ENCODE measurements at places on chromosomes 3 and 15.

DNA sequence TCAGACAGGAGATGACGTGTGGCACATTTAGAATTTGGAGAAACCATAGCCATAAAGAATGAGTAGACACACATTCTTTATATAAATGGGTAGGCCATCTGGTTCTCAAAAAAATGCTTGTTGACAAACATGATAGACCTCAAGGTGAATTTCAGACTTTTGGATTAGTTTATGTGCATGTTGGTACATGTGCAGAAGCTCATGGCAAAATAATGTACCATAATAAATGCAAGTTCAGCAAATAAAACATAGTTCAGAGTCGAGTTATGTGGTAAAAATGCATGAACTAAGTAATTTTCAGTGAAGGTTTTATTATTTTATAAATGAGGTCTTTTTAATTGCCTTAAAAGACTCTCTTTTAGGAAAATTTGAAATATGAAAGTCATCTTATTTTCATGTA is 24.6 kb downstream of the EEFSEC start:
- H3K36me3 ChIP-seq, result peaks cover 4% of the 10 kb centered on the region
- DNase-seq, result no peak
- no peak overlapping the region for H3K27ac ChIP-seq
- H3K4me3 ChIP-seq, result no peak overlapping the region
- peaks cover 58% of the 10 kb centered on the region for H3K4me1 ChIP-seq

- no peak for DNase-seq
- no peaks in the 10 kb centered on the region for H3K36me3 ChIP-seq
- no peaks in the 10 kb centered on the region for H3K4me1 ChIP-seq
- peaks cover 3% of the 10 kb centered on the region for H3K27me3 ChIP-seq
- no peak overlapping the region for H3K4me3 ChIP-seq
Observed at GRCh38 chr3:189630767-189631372, 319 bp upstream of the TP63 start.

GRCh38 chr3:5339967-5340535 is 152.5 kb downstream of the EDEM1 start:
- no peak overlapping the region for H3K4me3 ChIP-seq
- H3K27me3 ChIP-seq, result no peaks in the 10 kb centered on the region
- H3K27ac ChIP-seq, result no peak overlapping the region
- H3K36me3 ChIP-seq, result no peaks in the 10 kb centered on the region
- no peak for DNase-seq

DNA sequence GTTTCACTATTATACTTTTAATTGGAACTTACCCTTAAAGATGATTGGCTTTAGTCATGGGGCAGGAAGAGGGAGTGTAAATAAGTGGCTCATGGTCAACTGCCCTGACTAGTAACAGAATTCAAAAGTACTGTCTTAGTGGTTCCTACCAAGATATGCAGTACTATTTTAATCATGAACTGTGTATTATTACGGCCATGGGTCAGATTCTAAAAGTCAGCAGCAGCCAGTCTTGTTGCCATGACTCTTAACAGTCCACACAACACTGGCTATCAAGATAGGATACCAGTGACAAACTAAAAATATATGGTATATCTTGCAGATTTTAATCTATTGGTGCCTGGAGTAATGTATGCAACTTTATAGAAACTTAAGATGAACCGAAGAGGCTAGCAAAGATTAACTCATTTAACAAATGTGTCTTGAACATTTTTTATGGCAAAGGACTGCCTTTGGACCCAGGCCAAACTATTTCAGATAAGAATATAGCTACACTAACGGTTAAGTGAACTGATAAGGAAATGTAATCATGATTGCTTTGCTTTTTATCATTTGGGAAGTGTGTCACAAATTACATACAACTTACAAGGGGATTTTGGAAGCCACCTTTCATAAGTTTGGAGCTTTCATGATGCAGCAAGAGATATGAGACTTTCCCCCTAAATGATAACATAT is 163.7 kb downstream of the TCF12 start:
- H3K4me3 ChIP-seq, result no peak overlapping the region
- DNase-seq, result no peak
- H3K27me3 ChIP-seq, result no peaks in the 10 kb centered on the region

- H3K4me1 ChIP-seq, result no peaks in the 10 kb centered on the region
- no peak overlapping the region for H3K4me3 ChIP-seq
Observed at GRCh38 chr15:31128919-31129768, 27.6 kb upstream of the TRPM1 start.
